ENCODE measurements at places on chromosomes 1 and 21.

- no peak for DNase-seq
Measured at GRCh38 chr1:7084232-7084894, 299.1 kb downstream of the CAMTA1 start.

GRCh38 chr1:80375662-80376061, 1369.1 kb upstream of the ADGRL4 start:
- no peak for DNase-seq

- no peak for DNase-seq
Measured at GRCh38 chr1:78408192-78408591, 82.6 kb upstream of the PTGFR start.

DNA sequence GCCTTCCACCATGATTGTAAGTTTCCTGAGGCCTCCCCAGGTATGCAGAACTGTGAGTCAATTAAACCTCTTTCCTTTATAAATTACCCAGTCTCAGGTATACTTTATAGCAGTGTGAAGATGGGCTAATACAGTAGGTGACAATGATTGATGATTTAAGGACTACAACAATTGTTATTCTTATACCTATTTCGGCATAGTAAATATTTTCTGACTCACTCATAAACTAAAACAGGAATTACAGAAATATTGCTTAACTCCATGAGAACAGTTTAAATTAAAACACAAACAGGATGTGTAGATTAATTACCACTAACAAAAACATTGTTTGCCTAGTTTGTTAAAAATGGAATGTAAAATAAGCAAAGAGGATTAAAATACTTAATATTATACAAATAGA, 839.9 kb downstream of the LTN1 start:
- no peak for DNase-seq

GRCh38 chr1:203537806-203538464, 44.0 kb downstream of the OPTC start:
- DNase-seq = no peak

DNA sequence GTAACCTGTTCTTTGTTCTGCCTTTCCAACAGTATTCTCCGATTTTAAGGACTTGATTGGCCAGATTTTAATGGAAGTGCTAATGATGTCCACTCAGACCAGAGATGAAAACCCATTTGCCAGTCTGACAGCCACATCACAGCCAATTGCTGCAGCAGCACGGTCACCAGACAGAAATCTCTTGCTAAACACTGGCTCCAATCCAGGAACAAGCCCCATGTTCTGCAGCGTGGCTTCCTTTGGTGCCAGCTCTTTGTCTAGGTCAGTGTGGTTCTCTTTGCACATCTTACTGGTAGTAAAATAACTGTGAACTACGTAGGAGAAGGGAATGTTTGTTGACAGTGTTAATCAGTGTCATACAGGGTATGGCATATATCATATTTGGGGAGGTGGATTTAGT, 72.7 kb downstream of the UBE4B start:
- no peak for DNase-seq

- DNase-seq = no peak
Measured at GRCh38 chr1:154859151-154859785, 10.8 kb downstream of the KCNN3 start.

GRCh38 chr1:116532671-116533428, 38.0 kb downstream of the CD58 start:
- DNase-seq = no peak

GRCh38 chr1:30763651-30764248, 6.2 kb upstream of the LAPTM5 start:
- DNase-seq = no peak

DNA sequence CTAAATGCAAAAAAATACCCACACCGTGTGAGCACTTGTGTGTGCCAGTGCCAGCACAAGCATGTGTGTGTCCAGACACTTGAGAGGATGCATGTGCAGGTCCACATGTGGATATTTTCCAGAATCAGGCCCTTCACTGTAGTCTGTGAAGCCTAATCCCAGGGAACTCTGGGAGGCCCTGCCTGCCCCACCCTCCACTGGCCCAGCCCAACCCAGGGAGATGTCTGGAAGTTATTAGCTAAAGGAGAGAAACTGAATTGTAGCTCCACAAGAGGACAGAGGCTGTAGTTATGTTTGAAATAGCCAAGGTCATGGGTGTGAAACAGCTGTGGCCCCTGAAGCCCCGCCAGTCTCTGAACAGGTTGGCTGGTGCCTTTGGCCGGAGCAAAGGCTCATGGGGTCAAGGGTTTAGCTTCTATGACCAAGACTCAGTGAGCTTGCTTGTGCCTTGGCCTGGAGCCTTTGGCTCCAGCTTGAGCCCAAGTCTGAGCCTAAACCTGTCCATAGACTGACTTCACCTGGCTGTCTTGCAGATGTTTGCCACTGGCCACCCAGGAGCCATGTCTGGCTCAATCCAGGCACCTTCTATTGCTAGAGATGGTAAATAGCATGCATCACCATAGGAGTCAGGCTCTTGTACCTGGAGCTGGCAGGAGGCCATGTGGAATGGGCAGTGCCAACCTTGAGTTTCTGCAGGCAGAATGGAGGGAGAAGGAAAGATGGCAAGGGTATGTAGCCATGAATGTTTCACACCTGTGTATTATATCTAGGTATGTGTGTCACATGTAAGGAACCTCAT, 69.9 kb downstream of the TMEM53 start:
- no peak for DNase-seq

DNA sequence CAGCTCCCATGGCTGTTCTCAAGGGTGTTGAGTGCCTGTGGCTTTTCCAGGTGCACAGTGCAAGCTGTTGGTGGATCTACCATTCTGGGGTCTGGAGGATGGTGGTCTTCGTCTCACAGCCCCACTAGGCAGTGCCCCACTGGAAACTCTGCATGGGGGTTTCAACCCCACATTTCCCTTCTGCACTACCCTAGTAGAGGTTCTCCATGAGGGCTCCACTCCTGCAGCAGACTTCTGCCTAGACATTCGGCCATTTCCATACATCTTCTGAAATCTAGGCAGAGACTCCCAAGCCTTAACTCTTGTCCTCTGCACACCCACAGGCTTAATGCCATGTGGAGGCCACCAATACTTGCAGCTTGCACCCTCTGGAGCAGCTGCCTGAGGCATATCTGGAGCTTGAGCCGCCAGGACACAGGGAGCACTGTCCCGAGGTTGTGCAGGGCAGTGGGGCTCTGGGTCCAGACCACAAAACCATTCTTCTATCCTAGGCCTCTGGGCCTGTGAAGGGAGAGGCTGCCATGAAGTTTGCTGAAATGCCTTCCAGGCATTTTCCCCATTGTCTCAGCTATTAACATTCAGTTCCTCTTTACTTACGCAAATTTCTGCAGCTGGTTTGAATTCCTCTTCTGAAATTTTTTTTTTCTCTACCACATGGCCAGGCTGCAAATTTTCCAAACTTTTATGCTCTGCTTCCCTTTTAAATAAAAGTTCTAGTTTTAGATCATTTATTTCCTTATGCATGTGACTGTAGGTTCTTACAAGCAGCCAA, 8.8 kb upstream of the CAPN8 start:
- no peak for DNase-seq

- no peak for DNase-seq
Measured at GRCh38 chr1:14768582-14769304, 170.3 kb downstream of the KAZN start.

GRCh38 chr1:33387625-33388024, 43.3 kb downstream of the PHC2 start:
- no peak for DNase-seq

DNA sequence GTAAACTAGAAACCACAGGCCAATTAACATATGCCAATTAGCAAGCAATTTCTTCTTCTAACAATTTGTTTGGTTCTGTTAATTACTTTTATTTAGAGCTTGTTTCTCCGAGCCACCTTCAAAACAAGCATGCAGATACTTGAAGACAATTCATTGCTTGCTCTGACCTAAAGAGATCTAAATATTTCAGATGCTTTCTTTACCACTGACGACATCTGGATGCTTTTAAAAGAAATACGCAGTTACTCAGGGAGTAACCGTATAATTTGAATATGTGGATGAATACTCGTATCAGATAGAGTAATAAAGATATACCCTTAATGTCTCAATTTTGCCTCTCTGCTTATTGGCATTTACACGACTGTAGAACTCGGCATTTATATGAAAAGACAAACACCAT, 390.0 kb downstream of the DISC1 start:
- no peak for DNase-seq

GRCh38 chr1:37479255-37480124, 5.1 kb downstream of the ZC3H12A start:
- no peak for DNase-seq

DNA sequence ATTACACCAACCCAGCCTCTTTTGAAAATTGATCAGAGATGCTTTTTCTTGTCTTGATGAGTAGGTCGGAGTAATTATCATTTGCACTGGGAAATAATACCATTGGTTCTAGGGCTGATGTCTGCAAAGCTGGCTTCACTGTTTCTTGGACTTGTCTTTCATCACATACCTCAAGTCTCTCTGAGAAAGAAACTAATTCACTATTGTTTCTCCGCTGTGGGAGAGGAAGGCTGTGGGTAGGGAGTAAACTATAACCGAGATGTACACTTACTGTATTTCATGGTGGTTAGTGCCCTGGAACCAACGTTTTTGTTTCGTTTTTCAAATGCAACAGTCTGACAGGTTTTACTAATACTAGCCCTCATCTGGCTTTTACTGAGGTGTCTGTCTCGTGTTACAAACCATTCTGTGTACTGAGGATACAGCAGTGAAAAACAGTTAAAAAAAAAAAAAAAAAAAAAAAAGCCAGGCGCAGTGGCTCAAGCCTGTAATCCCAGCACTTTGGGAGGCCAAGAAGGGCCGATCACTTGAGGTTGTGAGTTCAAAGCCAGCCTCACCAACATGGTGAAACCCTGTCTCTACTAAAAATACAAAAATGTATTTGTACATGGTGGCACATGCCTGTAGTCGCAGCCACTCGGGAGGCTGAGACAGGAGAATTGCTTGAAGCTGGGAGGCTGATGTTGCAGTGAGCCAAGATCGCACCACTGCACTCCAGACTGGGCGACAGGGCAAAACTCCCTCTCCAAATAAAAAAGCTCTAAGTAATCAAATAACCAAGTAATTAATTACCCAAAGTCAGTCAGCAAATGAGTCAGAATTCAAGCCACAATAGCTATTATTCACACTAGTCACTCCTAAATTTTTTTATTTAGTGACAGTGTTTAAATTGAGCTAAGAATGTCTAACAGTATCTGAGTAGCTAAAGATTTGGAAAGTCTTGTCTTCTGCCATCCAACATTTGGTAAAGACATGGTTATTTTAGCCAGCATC, 23.3 kb downstream of the TOMM20 start:
- DNase-seq = no peak

DNA sequence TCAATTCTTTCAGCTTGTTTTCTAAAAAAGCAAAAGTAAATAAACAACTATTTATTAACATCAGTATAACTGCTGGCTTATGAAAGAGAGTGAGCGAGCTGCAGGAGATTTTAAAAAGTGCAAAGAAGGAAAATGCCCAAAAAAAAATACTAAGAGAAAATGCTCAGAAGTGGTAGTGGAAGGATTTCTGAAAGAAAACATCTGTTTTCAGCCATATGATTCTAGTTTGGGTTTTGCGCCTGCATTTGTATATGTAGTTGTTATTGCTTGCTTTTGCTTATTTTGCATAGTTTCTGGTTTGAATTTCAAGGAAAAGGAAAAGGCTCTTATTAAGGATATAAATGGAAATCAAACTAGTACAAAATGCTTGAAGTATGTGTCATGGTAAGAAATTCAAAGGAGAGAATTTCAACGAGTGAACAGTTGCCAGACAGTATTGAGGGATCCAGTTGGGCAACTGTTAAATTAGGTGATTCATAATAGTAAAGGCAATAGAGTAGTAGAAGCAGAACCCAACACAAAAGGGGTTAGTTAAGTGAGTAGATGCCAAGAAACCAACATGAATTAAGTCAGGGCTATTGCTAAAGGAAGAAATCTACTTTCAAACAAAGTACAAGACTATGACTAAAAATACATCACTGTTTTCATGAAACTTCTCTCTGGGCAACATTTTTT, 1.2 kb downstream of the GBP5 start:
- no peak for DNase-seq

GRCh38 chr1:171817511-171818265, 23.6 kb upstream of the DNM3 start:
- DNase-seq = no peak

DNA sequence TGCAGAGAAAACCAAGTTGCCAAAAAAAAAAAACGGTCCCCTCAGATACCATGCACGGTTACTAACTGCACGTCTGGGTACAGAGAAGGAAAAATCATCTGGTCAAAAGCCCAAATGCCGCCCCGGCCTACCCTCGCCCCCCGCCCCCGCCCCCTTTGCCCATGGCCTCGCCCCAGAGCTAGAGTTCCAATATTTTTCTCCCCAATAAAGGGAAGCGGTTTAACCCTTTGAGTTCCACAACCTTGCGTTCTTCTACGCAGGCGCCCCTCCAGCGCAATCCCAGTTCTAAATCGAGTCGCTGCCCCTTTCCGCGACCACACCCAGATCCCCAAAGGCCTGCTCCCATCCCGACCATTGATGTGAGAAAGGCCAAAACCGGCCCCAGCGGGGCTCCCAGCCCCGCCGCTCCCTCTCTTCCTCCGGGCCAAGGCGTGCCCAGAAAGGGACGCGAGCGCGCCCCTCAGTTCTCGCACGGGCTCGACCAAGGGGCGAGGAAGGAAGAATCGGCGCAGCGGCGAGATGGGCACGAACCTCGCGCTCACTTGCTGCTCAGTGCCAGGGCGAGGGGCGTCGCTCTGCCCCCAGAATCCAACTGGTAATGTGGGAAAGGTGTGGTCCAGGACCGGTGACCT, 797 bp downstream of the WDR47 start:
- no peak for DNase-seq

DNA sequence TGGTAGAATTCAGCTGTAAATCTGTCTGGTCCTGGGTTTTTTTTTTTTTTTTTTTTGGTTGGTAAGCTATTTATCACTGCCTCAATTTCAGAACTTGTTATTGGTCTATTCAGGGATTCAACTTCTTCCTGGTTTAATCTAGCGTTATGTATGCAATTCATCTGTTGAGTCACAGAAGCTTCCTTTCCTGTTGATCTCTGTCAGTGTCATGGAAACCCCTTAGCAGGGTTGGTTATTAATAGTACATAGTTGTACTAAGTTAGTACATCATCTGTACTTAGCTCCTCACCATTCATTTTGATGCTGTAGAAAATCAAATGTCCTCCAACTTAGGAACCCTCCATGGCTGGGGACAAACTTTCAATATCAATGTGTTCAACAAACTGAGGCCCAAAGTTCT, 51.0 kb upstream of the BARHL2 start:
- no peak for DNase-seq

DNA sequence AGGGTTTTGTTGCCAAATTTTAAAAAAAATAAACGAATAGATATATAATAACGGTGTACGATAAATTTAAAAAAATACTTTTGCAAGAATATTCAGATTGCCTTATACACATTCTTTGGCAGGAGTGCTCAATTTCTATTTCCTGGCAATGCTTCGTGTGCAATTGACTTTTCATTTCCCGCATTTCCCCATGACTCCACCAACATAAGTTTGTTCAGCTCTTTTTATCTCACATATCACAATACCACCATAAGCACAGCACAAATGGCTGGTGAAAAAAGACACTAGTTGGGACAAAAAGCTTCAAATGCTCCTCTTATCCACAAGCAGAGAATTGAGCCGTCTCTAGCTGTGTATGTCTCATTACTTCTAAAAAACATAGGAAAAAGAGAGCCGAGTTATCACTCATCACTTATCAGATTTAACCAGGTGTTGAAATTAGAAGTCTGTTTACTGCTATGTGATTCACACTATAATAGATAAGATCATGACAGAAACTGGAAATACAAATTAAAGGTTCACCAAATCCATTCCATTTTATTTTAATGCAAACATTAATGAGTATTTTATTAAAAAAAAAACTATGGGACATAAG, 28.9 kb upstream of the RGS1 start:
- DNase-seq = no peak

- no peak for DNase-seq
Measured at GRCh38 chr1:222233444-222234158, 314.3 kb downstream of the HHIPL2 start.

- no peak for DNase-seq
Measured at GRCh38 chr1:160647329-160647720, 481 bp upstream of the SLAMF1 start.
